ENCODE measurements at places on chromosomes 16 and 17.

DNA sequence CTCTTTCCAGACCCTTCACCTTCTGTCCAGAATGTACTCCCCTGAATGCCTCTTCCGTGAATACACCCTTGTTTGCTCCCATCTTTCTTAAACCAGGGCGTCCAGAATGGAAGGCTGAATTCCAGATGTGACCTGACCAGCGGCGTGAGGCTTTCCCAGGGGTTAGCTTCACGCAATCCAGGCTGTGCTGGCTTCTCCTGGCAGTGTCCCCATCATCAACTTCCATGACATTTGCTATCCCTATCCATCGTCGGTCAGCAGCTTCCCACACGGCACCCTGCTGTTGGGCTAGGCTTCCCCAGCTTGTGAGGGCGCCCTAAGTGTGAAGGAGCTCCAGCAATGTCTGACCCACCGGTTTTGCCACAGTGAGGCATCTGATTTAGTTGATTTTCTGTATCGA is 339.8 kb upstream of the TNRC6C start:
- no peak overlapping the region for H3K4me3 ChIP-seq
- no peak for DNase-seq
- H3K27me3 ChIP-seq, result no peaks in the 10 kb centered on the region
- no peak overlapping the region for H3K27ac ChIP-seq
- no peaks in the 10 kb centered on the region for H3K36me3 ChIP-seq

GRCh38 chr17:50055055-50055425 is 870 bp upstream of the ITGA3 start:
- DNase-seq, result peak; percentile 74
- peaks cover 24% of the 10 kb centered on the region for H3K4me1 ChIP-seq
- peak overlapping the region; percentile 94 for H3K27ac ChIP-seq

GRCh38 chr16:4350787-4351659 is at the start of gene PAM16:
Gene PAM16, minus strand, starts transcription at chr16:4351321. Its CDS starts 87 bp downstream, at chr16:4351234.
- H3K27ac ChIP-seq, result peak within 1 kb of the TSS; percentile 88
- no peaks in the 10 kb centered on the region for H3K27me3 ChIP-seq
- H3K4me3 ChIP-seq, result peak within 1 kb of the TSS; percentile 77
- DNase-seq, result peak; percentile 95

DNA sequence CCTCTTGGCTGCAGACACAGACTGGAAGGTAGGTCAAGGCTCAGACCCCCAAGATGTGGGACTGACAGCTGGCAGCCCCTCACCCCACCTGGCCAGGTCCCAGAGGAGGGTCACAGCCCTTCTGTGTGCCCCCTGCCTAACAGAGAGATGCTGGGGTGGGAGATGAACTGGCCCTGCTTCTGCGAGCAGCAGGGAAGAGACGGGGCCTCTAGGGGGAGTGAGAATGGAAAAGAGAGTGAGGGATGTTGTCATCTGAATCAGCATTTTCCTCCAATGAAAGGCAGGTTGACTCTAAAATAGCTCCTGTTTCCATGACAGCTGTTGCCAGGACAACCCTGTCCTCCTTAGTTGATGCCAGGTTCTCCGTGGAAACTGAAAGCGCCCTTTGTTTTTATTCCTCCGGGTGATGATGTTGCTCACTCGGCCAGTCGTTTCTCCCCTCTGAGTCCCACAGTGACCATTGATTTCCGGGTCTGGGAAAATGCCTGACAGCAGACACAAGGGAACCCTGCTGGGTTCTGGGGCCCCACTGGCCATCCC is 4.9 kb upstream of the NDRG4 start:
- no peaks in the 10 kb centered on the region for H3K4me1 ChIP-seq
- H3K27me3 ChIP-seq, result no peaks in the 10 kb centered on the region
- peak; percentile 85 for DNase-seq
- H3K4me3 ChIP-seq, result no peak overlapping the region

- H3K27ac ChIP-seq, result peak overlapping the region; percentile 79
- no peaks in the 10 kb centered on the region for H3K27me3 ChIP-seq
- peaks cover 25% of the 10 kb centered on the region for H3K36me3 ChIP-seq
- peaks cover 2% of the 10 kb centered on the region for H3K4me1 ChIP-seq
- DNase-seq, result no peak
Observed at GRCh38 chr16:57166451-57166850, 19.4 kb downstream of the PSME3IP1 start.

GRCh38 chr17:28693869-28694268 is 17.8 kb downstream of the PROCA1 start:
- H3K4me1 ChIP-seq, result no peaks in the 10 kb centered on the region
- H3K4me3 ChIP-seq, result no peak overlapping the region
- H3K27ac ChIP-seq, result no peak overlapping the region
- H3K27me3 ChIP-seq, result no peaks in the 10 kb centered on the region

GRCh38 chr17:35554668-35555067 is 6.0 kb downstream of the SLFN14 start:
- no peaks in the 10 kb centered on the region for H3K27me3 ChIP-seq
- H3K36me3 ChIP-seq, result no peaks in the 10 kb centered on the region
- DNase-seq, result no peak

DNA sequence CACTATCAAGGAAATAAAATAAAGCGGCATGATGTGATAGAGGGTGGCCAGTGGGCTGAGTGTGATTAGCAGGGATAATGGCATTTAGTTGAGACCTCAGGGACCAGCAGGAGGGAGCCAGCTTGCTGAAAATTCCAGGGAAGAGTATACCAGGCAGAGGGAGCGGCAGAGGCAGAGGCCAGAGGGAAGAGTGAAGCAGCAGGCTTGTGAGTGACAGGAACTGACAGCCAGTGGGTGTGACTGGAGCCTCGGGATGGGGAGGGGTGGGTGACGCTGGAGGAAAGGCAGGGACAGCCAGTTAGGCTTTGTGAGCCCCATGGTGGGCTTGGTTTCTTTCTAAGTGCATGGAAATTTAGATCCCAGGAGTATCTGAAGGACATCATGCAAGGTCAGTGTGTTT is 209.7 kb upstream of the CACNG3 start:
- no peak overlapping the region for H3K27ac ChIP-seq
- DNase-seq, result no peak
- H3K27me3 ChIP-seq, result peaks cover 3% of the 10 kb centered on the region
- H3K4me1 ChIP-seq, result no peaks in the 10 kb centered on the region
- no peak overlapping the region for H3K4me3 ChIP-seq
- peaks cover 5% of the 10 kb centered on the region for H3K36me3 ChIP-seq

DNA sequence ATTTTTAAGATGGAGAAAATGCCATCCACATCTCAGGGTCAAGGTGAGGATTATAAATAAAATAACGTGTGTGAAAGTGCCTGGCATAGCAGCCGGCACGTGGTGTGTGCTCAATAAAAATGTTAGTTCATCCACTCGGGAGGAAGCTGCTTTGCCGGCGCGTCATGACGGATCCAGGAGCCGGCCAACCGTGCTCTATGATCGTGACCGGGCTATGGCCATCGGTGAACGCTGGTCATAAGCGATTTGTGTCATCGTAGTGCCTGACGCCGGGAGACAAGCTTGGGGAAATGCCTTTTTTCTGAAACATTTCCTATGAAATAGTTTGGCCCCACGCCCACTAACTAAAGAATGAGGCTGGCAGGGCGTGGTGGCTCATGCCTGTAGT is 74.0 kb downstream of the CMC2 start:
- H3K27ac ChIP-seq, result no peak overlapping the region
- no peaks in the 10 kb centered on the region for H3K36me3 ChIP-seq
- H3K27me3 ChIP-seq, result peaks cover 7% of the 10 kb centered on the region
- peaks cover 7% of the 10 kb centered on the region for H3K4me1 ChIP-seq

GRCh38 chr16:14564861-14565687 is 65.0 kb downstream of the PARN start:
- DNase-seq, result peak; percentile 64
- H3K27ac ChIP-seq, result no peak overlapping the region
- H3K27me3 ChIP-seq, result no peaks in the 10 kb centered on the region
- H3K36me3 ChIP-seq, result peaks cover 2% of the 10 kb centered on the region

DNA sequence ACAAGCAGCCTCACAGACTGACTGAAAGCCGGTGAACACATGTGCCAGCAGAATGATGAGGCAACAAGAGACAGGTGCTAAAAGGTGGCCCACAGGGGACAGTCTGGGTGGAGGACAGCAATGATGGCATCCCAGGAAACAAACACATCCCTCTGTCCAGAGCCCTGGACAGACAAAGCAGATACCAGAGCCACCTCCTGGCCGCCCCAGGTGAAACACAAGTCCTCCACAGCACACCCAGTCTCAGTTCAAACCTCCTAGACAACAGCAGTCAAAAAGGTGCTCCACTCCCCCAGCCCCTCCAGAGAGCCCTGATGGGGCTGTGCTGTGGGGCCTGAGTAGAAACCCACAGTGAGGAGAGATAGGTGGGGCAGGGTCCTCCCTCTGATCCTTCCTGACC is 20.3 kb upstream of the CDH5 start:
- no peak overlapping the region for H3K27ac ChIP-seq
- H3K36me3 ChIP-seq, result no peaks in the 10 kb centered on the region
- H3K4me1 ChIP-seq, result no peaks in the 10 kb centered on the region
- no peak overlapping the region for H3K4me3 ChIP-seq
- DNase-seq, result no peak

- no peak overlapping the region for H3K4me3 ChIP-seq
- H3K27me3 ChIP-seq, result no peaks in the 10 kb centered on the region
- no peak overlapping the region for H3K27ac ChIP-seq
- H3K36me3 ChIP-seq, result no peaks in the 10 kb centered on the region
Observed at GRCh38 chr17:78484271-78485246, 92.6 kb downstream of the DNAH17 start.

- no peak overlapping the region for H3K27ac ChIP-seq
- no peak overlapping the region for H3K4me3 ChIP-seq
- H3K27me3 ChIP-seq, result no peaks in the 10 kb centered on the region
- H3K36me3 ChIP-seq, result no peaks in the 10 kb centered on the region
- peaks cover 4% of the 10 kb centered on the region for H3K4me1 ChIP-seq
Observed at GRCh38 chr17:27993161-27993695, 49.2 kb upstream of the NLK start.

- no peaks in the 10 kb centered on the region for H3K27me3 ChIP-seq
- H3K27ac ChIP-seq, result no peak overlapping the region
- no peak for DNase-seq
Observed at GRCh38 chr17:3593384-3593783, 15.8 kb downstream of the TRPV1 start.

- no peak overlapping the region for H3K27ac ChIP-seq
- DNase-seq, result no peak
- no peak overlapping the region for H3K4me3 ChIP-seq
- no peaks in the 10 kb centered on the region for H3K4me1 ChIP-seq
Observed at GRCh38 chr16:86485746-86486145, 24.6 kb upstream of the FOXF1 start.

DNA sequence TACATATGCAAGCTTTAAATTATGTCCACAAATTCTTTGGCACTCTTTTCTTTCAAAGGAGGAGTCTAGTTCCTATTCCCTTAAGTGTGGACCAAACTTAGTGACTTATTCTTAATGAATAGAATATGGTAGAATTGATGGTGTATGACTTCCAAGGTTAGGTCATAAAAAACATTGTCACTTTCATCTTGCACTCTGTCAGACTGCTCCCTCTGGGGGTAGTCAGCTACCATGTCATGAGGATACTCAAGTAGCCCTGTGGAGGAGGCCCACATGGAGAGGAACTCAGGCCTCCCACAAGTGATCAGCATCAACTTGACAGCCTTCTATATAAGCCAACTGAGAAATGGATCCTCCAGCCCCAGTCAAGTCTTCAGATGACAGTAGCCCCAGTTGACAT is 58.0 kb upstream of the SCNN1B start:
- no peaks in the 10 kb centered on the region for H3K4me1 ChIP-seq
- no peaks in the 10 kb centered on the region for H3K27me3 ChIP-seq
- no peak overlapping the region for H3K27ac ChIP-seq
- no peak overlapping the region for H3K4me3 ChIP-seq
- DNase-seq, result no peak

- H3K27ac ChIP-seq, result no peak overlapping the region
- H3K4me3 ChIP-seq, result no peak overlapping the region
Observed at GRCh38 chr16:84868829-84869472, 49.2 kb downstream of the CRISPLD2 start.

DNA sequence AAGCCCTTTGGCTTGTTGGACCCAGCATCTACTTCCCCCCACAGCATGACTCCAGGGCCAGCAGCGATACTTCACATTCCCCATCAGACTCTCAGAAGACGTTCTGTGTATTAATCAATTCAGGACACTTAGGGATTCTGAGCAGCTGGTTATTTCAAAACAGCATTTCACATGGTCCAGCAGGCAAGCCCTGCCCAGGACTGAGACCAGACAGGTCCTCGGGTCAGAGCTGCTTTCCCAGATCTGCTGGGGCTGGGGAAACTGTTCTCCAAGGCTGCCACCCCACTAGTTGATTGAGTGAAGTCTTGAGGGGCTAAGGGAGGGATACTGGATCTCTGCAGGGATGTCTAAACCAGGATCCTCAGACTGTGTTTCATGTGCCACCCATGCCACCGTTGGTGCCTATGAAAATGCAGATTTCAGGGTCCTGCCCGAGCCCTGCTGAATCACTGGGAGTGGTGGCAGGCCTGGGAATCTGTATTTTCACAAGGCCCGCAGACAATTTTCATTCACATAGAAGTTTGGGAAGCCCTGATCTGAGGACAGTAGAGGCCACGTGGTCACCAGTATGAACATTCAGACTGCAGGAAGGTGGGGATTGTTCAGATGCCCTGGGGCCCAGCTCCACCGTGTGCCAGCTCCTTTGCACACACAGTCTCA is 40.6 kb upstream of the CDH5 start:
- H3K36me3 ChIP-seq, result no peaks in the 10 kb centered on the region
- no peak overlapping the region for H3K27ac ChIP-seq
- H3K4me1 ChIP-seq, result peaks cover 34% of the 10 kb centered on the region
- peak; percentile 50 for DNase-seq
- no peak overlapping the region for H3K4me3 ChIP-seq
- H3K27me3 ChIP-seq, result no peaks in the 10 kb centered on the region

DNA sequence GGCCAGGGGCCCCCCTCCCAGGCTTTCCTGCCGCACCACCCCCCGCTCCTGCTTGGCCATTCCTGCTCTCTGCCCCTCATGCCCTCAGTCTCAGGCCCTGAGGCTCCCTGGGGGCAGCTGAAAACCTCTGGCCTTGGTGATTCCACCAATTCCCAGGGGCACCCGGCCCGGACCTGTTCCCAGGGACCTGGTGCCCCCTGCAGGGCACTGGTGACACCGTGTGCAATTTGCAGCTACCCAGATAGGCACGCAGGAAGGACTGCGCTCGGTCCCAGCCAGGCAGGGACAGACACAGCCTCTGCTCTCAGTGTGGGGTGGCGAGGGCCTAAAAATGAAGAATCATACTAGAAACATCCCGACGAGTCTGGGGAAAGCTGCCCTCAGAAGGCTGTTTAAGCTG is 13.4 kb downstream of the WFDC1 start:
- no peaks in the 10 kb centered on the region for H3K36me3 ChIP-seq
- H3K27me3 ChIP-seq, result no peaks in the 10 kb centered on the region
- no peak overlapping the region for H3K4me3 ChIP-seq
- no peaks in the 10 kb centered on the region for H3K4me1 ChIP-seq
- H3K27ac ChIP-seq, result no peak overlapping the region

All from lung (tissue), 17 donors.